ENCODE measurements at places on chromosomes 5 and 9. TPM values are rescaled to one million over a fixed set of nuclear protein-coding genes. Genes with fewer than 3 reads are reported as not detected.
A peak's percentile ranks its signal among the peaks of the same experiment; 100 is the strongest.

DNA sequence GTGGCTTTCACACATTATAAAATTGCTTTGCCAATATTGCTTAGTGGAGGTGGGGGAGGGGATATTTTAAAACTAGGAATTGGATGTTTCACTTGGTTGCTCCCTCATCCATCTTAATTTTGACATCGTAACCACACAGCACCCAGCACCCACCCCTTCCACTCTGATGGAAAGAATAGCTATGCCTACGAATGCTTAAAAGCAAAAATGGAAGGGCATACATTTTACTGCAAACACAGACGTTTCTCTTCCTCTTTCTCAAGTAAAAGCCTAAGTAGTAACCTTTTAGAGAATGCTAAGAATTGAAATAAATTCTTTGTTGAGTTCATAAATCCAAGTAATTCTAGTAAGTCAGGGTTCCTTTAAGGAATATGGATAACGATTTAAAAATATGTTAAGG, 69.9 kb downstream of the JAKMIP2 start:
- no peak for ATAC-seq

- ATAC-seq = no peak
Measured at GRCh38 chr9:130711469-130711868, 17.9 kb downstream of the EXOSC2 start.

- no peak for ATAC-seq
Measured at GRCh38 chr9:137918331-137919094, 40.9 kb downstream of the CACNA1B start.

DNA sequence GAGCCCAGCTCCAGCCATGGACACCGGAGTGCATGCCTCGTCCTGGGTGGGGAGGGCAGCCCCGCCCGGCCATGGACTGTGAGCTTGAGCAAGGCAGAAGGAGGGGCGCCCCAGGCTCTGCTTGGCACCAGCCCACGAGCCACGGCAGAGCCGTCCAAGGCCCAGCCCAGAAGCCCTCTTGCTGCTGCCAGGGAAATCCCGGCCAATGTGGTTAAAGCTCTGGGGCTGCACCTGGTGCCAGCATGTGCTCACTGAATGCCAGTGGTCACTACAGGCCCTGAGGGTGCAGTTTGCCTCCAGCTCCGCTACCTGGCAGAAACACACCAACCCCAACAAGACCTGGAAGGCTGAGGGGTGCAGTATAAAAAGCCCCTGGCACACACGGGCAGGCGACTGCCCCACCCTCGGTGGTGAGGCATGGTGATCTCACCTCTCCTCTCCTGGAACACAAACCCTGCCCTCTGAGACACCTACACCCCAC, 11.8 kb downstream of the BRD3 start:
- ATAC-seq = no peak

- ATAC-seq = no peak
Measured at GRCh38 chr5:175385691-175386362, 58.2 kb downstream of the DRD1 start.

DNA sequence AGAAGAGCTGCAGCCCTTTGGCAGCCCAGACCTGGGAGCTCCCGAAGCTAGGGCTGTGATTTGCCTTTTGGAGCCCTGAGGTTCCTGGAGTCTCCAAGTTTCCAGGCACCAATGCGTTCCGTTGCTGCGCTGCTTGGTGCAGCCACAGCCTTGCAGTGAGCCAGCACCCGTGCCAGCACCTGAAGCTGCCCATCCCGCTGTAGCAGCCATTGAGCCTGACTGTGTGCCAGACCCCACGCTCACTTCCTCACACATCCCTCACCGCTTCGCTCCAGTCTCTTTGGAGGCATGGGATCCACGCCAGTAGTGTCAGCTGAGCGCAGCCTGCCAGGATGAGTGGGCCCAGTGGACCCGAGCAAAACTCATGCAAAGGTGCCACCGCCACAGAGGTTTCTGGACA, 22.5 kb upstream of the C9orf72 start:
- no peak for ATAC-seq

DNA sequence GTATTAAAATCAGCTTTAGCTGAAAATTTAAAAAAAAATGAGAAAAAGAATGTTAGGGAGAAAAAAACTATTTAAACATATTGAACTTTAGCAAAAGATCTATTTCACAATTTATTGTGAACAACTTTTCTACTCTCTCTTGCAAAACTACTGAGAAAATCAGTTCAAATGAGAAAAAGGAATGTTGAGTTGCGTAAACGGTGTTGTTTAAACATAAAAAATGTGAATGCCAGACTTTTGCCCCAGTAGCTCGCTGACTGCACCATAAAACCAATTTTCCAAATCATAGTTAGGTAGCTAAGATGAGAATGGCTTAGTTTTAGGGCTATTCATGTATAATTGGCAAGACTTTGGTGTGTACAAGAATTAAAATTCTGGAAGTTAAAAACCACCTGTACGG, 13.4 kb upstream of the RAD23B start:
- no peak for ATAC-seq

- no peak for ATAC-seq
Measured at GRCh38 chr5:161546095-161546469, 443 bp downstream of the GABRB2 start.

DNA sequence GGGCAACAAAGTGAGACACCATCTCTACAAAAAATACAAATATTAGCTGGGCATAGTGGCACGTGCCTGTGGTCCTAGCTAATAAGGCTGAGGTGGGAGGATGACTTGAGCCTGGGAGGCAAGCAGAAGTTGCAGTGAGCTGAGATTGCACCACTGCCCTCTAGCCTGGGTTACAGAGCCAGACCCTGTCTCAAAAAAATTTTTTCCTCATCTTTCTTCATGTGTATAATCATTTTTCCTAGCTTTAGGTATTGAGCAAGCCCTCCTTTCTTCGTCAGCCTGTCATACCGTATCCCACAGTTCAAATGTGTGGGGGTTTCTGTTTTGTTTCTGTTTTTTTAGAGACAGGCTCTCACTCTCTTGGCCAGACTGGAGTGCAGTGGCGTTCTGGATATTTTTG, 41.3 kb downstream of the EHMT1 start:
- ATAC-seq = no peak

- ATAC-seq = no peak
Measured at GRCh38 chr9:137430723-137431415, 7.7 kb downstream of the NOXA1 start.

DNA sequence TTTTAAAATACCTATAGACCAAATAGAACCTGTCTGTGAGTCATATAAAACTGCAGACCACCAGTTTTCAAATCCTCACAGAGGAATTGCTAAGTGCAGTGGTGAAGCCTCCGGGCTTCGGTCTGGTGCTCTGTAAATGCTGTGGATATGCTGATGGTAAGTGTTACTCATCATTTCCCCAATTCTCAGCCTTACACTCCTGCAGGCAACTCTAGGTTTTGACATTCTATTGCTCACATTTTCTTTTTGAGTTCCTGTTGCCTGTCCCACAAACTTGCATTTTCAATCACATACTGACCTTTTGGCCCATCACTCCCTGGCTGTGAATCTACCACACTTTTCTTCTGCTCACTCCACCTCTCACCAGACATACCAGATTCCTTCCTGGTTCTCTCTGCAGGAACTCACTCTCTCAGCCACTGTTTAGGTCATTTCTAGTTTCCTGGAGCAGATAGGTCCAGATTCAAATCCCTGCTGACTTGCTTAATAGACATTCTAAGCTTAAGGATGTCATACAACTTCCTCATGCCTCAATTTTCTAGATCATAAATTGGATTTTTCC, 192.9 kb downstream of the RAB3C start:
- peak; percentile 93 for ATAC-seq

GRCh38 chr9:31615966-31616365, 768.5 kb upstream of the ACO1 start:
- no peak for ATAC-seq

- ATAC-seq = no peak
Measured at GRCh38 chr5:157924931-157925729, 66.2 kb upstream of the CLINT1 start.

DNA sequence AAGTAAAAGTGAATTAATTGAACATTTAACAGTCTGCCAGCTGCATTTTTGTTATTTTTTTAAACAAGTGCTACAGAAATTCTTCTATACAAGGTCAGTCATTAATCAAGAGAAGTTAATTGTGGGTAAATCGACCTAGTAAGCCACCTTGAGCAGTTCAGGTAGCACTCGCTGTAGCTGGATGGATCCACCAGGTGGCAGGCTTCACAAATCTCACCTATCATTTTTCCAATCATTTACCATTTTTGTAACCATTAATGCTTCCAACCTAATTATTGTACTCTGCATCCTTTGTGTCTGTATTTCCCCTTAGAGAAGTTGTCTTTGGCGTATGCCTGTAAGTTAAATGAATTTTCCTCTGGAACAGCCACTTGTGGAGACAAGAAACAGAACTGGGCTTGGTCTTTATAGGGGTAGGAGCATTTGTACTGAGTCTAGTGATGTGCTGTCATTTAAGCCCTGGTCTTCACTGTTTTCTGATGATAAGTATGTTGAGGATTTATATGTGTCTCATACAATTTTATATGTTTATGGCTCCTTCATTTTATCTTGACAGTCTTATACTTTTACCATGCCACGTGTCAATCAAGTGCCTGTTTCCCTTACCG, 39.5 kb downstream of the CD180 start:
- ATAC-seq = peak; percentile 43

- ATAC-seq = peak; percentile 72
Measured at GRCh38 chr5:138543730-138544104, 681 bp upstream of the ETF1 start.

DNA sequence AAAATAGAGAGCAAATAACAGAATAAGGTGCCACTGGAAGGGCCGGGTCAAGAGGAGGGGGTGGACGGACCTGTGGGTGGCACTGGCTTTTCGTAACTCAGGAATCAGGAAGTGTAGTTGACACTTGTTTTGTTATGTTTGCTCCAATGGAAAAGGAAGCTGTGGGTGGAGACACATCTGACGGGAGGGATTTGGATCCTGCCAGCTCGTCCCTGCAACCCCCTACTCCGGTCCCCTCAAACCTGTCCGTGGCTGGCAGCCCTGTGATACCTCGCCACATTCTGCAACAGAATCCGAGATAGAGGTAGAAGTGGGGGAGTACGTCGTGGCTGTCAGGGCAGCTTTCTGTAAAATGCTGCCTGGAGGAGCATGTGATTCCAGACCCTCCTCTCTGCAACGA, 104.2 kb upstream of the IER5L start:
- ATAC-seq = no peak

DNA sequence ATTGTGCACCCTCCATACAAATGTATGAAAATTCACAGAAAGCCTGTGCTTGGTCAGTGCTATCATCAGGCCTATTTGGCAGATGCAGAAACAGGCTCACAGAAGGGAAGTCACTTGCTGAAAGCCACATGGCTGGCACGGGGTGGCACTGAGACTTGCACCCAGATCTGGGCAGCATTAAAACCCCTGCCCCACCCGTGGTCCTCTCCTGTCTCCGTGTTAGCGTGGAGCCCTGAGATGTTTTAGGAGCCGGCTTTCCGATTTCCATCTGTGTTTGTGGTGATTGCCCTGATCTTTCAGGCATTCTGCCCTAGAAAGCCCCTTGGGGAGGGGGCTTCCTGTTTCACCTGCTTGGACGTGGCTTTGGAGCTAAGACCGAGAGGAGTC, 102.2 kb upstream of the IER5L start:
- no peak for ATAC-seq

- ATAC-seq = no peak
Measured at GRCh38 chr5:172380301-172380986, 73.9 kb downstream of the SH3PXD2B start.

- no peak for ATAC-seq
Measured at GRCh38 chr5:129921204-129921603, 16.9 kb downstream of the CHSY3 start.

DNA sequence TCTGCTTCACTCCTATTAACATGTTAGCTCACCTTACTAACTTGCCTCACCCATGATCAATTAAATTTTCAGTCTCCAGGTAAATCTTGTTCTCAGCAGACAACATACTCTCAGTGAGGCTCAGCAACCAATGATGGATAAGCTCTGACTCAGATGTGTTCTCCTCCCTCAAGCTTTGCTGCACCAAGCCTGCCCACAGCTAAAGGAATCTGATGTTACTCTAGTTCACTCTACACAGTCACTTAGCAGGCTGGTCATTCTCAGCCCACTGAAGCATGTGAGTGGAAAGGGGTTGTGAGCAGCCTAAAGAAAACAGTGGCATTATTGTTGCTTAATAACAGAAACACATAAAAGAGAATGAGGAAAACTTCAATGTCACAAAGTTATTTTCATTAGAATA, 37.3 kb upstream of the CTNND2 start:
- ATAC-seq = no peak

DNA sequence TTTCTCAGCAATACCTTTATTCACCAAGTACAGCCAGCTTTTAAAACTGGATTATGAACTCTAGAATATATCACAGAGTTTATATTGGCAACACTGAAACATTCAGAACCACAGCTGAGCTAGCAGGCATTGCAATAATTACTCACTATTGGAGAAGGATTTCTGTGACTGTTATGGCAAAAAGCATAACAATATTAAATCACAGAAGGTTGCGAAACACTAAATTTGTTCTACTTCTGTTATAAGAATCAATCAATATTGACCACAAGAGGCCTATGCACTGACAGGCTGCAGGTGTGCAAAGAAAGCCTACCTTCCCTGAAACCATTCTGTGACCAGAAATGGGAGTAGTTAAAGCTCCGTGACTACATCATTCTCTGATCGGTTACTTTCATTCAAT, 59.2 kb downstream of the AP3B1 start:
- ATAC-seq = no peak

DNA sequence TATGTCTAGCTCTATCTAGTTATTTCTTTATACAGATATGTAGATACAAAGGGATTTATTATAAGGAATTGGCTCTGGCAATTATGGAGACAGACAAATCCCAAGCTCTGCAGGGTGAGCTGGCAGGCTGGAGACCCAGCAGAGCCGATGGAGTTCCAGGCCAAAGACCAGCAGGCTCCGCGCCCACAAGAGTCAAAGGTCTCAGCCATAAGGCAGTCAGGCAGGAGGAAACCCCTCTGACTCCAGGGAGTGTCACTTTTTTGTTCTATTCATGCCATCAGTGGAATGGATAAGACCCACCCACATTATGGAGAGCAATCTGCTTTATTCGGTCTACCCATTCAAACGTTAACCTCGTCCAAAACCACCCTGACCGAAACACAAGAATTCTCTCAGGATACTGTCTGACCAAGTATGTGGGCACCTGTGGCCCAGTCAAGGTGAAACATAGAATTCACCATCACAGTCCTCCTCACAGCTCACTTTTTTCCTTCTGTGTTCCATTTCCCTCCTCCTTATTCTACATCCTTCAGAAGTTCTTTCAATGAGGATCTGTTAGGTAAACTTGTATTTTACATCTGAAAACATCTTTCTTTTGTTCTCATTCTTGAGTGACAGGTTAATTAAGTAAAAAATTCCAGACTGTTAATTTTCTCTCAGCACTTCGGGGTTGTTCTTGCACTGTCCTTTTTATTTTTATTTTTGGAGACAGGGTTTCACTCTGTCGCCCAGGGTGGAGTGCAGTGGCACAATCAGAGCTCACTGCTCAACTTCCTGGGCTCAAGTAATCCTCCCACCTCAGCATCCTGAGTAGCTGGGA, 21.2 kb downstream of the RNF130 start:
- no peak for ATAC-seq

- no peak for ATAC-seq
Measured at GRCh38 chr9:85067792-85068191, 398.3 kb downstream of the NTRK2 start.

- no peak for ATAC-seq
Measured at GRCh38 chr5:176765687-176766086, 44.7 kb upstream of the UNC5A start.

Gene FREM1
- total RNA-seq = 0.45 TPM

Gene DOK3
- 5.6 TPM for total RNA-seq

Gene SLC44A1
- 5.0 TPM for total RNA-seq

Gene FBP1
- total RNA-seq = 0.50 TPM

Gene COL15A1
- total RNA-seq = 0.82 TPM

Gene OR2V1
- not detected for total RNA-seq

Measured in activated T-helper 17 cell treated with anti-CD3 and anti-CD28 coated beads, Interleukin-2, amount 50 U/mL, for 72 hours (primary cell).